ENCODE measurements at places on chromosomes 1 and 21.

DNA sequence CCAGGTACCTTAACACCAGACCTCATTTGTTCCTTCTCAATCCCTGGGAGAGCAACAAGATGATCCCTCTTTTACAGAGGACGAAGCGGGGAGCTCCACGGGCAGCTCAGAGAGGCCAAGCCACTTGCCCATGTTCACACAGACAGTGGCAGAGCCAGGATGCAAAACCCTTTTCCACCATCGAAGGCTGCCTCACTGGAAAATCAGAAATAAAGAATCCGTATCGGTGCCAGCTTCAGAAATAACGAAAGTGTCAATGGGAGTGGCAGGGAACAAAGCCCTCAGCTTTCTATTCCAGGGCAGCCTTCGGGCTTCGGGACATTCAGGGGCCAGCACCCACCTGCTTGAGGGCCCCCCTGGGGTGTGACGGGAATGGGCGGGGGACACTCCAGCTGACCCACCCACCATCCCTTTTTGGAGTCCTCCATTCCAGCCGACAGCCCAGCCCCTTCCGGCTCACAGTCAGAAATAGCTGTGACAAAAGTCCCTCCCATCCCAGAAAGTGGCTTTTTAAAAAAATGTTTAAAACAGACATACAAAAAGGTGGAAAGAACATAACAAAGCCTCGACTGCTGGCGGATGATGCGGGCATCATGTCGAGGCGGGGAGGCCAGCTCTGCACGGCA, 6.0 kb downstream of the IFFO2 start:
- no peak for DNase-seq

DNA sequence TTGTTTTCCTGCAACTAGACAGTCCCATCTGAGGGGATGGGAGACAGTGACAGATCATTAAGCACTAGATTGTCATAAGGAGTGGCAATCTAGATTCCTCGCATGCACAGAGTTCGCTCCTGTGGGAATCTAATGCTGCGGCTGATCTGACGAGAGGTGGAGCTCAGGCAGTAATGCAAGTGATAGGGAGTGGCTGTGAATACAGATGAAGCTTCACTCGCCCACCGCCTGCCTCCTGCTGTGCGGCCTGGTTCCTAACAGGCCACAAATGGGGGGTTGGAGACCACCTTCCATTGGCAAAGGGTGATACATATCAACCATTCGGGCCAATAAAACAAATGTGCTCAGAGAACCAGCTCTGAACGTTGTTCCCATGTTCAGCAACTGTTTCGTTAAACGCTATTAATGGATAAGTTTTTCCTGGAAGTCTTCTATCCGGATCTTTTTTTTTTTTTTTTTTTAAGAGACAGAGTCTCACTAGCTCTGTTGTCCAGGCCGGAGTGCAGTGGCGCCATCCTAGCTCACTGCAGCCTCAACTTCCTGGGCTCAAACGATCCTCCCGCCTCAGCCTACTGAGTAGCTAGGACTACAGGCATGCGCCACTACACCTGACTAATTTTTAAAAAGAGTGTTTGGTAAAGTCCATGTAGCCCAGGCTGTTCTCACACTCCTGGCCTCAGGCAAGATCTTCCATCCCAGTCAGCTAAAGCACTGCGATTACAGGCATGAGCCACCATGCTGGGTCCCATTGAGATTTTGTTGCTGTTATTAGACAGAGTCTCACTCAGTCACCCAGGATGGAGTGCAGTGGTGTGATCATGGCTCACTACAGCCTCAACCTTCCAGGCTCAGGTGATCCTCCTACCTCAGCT, 8.7 kb upstream of the RSRP1 start:
- no peak for DNase-seq

DNA sequence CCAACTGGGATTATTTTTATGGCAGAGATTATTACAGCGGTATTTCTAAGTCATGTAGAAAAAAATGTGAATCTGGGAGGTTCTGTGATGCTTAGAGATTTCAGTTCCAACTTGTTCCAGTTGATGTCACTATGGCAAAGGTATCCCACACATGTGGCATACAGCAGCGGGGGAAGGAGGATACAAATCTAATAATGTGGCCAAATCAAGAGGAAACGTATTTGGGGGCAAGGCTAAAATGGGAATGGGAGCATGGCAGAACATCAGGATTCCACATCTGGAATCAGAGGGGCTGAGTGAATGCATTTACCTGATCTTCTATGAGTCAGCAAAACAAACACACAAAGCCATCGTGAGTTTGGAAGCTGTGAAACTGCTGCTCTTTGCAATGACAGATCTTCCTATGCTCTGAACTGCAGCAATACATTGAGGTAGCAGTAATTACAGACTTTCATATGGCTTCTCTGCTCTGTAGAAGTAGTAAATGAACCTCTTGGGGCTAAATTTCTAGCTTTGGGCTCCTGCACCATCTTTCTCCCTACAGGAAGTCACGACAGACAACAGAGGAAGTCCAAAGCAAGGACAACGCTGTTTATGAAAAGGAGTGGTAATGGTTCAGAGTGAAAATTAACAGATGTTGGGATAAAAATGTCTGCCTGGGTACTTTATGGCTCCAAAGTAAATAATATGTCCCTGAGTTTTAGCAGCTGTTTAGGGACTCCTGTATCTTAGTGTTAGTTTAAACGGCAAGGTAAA, 55.5 kb downstream of the GABPA start:
- peak; percentile 55 for DNase-seq

- peak; percentile 98 for DNase-seq
Measured at GRCh38 chr1:6601049-6601922, 1.4 kb downstream of the KLHL21 start.

DNA sequence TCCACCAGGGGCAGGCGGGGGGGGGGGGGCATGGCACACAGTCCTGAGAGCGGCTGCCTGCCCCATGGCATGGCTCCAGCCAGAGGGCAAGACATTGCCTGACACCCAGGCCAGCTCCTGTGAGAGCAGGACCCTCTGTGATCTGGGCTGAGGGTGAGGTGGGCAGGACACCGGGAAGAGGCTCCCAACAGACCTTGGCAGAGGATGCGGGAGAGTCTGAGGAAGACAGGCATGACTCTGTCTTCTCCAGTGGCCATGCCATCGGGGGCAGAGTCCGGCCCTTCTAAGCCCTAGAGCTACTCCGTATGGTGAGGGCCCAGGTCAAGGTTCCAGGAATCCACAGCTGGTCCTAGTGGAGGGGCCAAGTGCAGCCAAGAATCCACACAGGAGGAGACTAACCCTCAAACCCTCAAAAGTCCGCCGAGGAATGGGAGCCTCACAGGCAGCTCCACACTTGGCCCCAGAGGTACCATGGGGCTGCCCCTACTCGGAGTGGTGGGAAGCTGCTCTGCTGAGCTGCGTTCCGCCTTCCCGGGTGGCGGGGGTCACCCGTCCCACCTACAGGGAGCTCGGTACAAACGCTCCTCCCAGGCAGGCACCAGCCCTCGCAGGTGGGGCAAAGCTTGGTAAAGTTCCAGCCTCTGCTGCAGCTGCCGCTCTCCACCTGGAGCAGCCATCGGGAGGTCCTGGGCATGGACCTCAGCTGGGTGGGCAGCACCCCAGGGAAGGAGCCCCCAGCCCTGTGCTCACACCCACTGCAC, 6.5 kb downstream of the ACTRT2 start:
- no peak for DNase-seq

GRCh38 chr1:214523124-214523824, 28.1 kb downstream of the PTPN14 start:
- DNase-seq, result no peak

GRCh38 chr1:229098903-229099578, 171.9 kb upstream of the RAB4A start:
- DNase-seq, result no peak

DNA sequence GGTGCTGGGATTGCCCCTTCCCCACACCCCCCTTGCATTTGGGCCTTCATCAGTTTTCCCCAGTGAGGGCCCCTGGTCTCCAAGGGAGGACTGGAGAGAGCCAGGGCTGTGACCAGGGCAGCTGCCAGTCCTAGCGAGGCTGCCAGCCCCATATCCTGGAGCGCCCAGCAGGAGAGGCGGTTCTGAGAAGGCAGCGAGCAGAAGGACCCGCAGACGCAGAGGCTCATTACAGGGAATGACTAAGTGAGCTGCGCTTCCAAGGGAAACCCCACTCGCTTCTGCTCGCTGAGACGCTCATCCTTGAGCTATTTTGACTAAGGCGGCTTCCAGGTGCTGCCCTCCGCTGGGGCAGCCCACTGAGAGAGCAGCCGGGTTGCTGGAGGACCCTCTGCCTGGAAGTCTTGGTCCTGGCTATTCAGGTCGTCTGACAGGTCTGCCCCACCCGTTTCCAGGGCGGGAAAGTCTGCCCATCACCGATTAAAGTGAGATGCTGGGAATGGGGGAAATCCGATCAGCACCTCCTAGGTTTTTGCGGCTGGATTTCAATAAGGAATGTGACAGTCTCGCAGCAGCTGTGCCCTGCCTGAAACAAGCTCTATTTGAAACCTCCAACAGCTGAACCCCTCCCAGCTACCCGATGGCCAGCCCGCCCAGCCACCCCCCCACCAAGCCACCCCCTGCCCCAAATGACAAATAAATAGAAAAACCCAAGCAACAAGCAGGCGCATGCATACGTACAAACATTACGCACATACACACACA, 2.8 kb downstream of the KCNN3 start:
- peak; percentile 46 for DNase-seq

DNA sequence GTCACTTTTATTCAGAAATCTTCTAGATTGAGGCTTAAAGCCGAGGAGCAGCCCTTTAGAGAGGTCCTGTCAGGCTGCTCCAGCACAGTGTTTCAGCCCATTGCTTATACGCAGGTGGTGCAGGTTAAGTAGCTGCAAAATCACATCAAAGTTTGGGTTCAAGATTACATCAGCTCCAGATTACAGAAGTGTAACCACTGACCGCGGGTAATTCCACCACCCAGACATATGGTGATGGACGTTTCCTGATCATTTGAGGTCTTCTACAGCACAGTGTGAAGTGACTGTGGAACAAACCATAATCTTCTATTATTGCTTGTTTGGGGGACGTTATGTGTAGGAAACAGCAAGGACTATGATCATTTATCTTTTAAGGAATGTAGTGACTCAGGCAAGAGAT, 11.8 kb downstream of the C1orf115 start:
- DNase-seq, result no peak

DNA sequence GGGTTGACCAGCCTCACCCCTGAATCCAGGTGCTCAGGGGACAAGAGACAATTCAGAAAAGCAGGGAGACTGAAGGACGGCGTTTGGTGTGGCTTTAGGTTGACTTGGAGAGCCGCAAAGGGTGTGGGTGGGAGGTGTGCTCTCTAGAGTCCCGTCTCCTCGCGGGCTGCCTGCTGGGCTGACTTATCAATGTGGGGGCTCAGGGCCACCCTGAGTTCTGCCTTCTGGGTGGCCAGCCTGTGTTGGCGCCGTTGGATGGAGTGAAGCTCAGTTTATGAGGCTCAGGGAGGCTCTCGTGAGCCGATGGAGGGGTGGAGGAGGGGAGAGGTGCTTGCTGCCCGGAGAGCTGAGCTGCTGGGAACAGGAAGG, 13.0 kb downstream of the GPR137B start:
- DNase-seq, result no peak

DNA sequence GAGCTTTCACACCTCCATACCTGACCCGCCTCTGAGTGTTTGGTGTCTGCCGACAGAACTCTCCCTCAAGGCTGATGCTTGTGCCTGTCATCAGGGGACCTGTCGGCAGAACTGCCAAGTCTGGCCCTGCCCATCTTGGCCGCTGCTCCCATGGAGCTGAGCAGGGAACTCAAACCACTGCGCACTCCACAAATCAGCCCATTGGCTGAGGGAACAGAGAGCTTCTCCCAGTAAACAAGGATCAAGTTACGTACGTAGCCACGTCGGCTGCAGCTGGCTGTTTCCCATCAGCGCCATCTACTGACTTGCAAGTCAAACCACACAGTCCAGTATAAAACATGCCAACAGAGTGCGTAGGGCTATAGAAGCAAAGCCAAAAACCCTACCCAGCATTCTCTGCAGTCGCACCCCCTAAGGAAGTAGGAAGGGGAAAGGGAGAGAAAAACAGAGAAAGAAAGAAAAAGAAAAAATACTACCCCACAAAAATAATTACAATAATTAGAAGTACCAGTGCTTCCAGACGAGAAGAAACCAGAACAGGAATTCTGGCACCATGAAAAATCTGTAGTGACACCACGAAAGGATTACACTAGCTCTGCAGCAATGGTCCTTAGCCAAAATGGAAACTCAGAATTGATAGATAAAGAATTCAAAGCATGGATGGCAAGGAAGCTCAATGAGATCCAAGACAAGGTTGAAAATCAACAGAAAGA, 13.1 kb downstream of the KRTAP13-1 start:
- DNase-seq, result peak; percentile 22

DNA sequence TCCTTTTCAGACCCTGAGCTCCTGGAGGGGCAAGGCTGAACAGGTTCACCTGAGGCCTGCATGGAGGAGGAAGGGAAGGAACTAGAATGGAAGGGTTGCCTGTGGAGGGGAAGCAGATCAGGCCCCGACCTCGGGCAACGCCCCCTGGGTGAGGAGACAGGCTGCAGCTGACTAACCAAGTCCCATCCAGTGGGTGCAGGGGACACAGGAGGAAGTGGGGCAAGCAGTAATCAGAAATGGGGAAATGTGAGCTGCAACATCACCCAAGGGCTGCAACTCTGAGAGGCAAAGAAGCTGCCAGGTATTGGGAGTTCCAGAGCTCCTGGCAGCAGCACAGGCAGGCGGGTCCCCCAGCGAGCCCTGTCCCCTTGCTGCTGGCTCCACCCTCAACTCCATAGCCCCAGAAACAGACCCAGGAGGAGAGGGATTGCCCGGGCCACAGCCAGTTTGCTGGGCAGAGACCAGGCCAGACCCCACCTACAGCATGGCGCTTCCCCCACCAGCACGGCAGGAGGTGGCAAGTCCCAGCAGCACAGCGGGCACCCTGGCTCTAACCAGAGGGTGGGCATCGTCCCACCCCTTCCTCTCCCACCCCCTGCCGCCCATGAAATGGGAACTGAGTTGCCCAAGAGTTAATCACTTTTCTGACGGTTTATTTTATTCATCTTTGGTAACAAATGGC, 38.5 kb downstream of the MRPL37 start:
- no peak for DNase-seq

DNA sequence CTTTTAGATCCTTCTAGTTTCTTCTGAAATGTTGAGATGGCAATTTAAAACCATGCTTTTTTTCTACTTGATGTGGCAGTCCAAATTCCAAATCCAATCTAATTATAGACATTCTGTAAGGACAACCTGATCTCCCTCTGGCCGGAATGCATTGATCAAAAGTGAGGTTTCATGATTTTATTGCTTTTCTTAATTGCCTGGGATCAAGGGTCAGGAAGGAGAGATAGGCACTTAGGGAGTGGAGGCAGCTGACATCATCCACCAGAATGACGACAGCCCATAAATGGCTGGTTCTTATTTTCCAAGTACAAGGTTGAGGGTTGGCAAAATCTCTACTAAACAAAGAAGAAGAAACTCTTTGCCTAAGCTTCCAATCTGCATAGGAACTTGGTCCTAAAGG, 46.4 kb upstream of the SCCPDH start:
- no peak for DNase-seq

Data from renal cortical epithelial cell (primary cell).